ENCODE measurements at places on chromosomes 2 and 18. TPM values are rescaled to one million over a fixed set of nuclear protein-coding genes. Genes with fewer than 3 reads are reported as not detected.

Gene PLCD4
- total RNA-seq = 0.52 TPM

Gene TNFRSF11A
- 16.4 TPM for total RNA-seq

DNA sequence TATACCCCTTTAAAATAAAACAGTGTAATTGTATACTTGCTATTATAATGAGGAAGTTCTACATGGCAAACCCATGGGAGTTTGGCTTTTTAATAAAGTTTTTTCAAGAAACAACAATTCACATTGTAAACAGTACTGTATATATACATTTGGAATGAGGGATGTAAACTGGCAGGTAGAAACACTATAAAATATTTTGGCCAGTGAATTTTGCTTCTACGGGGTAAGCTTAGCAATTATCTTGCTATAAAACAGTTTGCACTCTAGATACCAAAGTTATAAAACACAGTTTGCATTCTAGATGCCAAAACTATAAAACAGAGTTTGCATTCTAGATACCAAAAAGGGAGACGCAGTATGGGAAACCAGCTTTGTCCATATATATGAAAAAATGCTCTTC, 16.6 kb downstream of the THUMPD2 start:
- DNase-seq = no peak

DNA sequence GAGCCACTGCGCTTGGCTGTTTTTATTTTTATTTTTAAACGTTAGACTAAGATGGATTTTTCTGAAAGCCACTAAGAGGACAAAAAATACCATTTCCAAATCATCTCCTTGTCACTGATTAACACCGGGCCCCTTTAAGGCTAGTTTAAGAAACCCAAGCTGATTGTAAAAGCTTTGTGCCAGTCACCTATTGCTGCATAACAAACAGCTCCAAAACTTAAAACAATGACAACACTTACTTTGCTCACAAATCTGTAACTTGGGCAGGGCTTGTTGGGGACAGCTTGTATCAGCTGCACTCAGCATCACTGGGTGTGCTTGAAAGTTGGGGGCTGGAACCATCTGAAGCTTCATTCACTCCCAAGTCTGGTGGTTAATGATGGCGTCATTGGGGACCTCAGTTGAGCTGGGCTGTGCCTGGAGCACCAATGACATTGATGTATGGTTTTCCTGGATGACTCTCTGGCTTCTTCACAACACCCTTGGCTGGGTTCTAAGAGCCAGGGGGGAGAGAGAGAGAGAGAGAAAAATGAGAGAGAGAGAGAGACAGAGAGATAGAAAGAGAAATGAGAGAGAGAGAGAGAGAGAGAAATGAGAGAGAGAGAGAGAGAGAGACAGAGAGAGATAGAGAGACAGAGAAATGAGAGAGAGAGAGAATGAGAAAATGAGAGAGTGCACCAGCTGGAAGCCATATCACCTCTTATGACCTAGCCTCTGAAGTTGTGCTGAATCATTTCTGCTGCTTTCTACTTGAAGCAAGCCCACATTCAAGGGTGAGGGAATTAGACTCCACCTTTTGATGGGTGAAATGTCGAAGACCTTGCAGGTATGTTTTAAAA, 26.0 kb upstream of the ATG16L1 start:
- no peak for DNase-seq

Gene UGT1A9
- total RNA-seq = not detected

Gene LRRC30
- total RNA-seq = not detected

DNA sequence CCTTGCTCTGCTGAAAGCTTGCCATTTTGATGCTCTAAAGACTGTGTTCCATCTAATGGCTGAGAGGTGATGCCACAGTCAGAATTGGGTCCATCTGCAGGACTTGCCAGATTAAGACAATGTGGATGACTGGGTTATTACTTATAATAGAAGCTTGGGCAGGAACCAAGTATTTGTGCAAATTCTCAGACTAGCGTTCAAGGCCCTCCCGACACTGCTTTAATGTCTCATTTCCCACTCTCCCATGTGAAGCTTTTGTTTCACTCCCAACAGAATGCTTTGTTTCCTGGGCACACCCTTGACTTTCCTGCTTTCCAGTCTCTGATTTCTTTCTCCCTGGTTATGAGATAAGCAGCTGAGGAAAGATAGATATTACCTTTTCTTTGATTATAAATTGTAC, 215.8 kb downstream of the KCNS3 start:
- DNase-seq = no peak

- DNase-seq = no peak
Measured at GRCh38 chr18:3294435-3295080, 32.6 kb downstream of the MYL12B start.

GRCh38 chr18:36942264-36942663, 113.3 kb downstream of the KIAA1328 start:
- DNase-seq = peak; percentile 60

- DNase-seq = peak; percentile 73
Measured at GRCh38 chr2:53787614-53788289, 908 bp downstream of the ERLEC1 start.

- no peak for DNase-seq
Measured at GRCh38 chr2:201532686-201533304, 81.3 kb downstream of the STRADB start.

DNA sequence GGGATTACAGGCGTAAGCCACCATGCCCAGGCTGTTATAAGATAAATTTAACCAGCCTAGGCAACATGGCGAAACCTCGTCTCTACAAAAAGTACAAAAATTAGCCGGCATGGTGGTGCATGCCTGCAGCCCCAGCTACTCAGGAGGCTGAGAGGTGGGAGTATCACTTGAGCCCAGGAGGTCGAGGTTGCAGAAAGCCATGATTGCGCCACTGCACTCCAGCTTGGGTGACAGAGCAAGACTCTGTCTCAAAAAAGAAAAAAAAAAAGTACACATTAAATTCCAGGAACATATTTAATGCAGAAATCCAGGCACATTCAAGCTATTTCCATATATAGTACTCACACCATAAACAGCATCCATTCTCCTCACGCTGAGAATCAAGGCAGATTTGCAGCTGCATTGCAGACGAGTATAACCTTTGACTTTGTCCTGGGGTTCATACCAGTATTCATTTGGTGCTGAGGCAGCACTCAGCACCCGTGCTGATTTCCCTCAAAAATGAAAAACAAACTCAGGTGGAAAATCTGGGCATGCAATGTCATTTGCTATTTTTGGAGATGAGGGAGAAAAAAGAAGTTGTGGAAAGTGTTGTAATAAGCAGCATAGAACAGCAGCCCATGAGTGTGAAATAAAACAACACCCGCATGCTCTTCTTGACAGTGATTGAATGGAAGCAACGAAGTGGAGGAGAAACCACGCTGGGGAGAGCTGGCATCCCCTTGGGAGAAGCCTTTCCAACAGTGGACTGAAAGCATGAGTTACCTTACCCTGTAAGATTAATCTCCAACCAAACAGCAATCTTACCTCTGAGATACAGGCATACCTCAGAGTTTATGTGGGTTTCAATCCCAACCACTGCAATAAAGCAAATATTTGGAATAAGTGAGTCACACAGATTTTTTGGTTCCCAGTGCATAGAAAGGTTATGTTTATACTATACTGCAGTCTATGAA, 46.8 kb upstream of the ANXA4 start:
- DNase-seq = no peak

- DNase-seq = no peak
Measured at GRCh38 chr2:218832520-218832919, 917 bp upstream of the PRKAG3 start.

- no peak for DNase-seq
Measured at GRCh38 chr2:23430263-23430662, 45.3 kb downstream of the KLHL29 start.

GRCh38 chr2:11543337-11544216, 9.7 kb downstream of the GREB1 start:
- DNase-seq = no peak

Gene ALKAL2
- 0.28 TPM for total RNA-seq

DNA sequence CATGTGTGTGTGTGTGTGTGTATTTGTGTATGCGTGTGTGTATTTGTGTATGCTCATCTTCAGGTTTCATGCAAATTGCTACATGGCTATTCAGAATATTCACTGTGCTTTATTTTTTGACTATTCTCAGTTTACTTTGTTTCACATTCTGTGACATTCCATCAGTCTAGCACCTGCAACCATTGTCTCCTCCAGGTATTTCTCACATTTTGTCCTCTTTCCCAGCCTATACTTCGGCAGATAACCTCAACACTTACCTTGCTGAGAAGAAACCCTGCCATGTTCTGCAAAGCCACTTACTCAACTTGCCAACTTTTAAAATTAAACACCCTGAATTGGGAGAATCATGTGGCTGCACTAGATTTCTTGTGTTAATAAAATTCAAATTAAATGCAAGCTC, 135.4 kb upstream of the REG3A start:
- no peak for DNase-seq

DNA sequence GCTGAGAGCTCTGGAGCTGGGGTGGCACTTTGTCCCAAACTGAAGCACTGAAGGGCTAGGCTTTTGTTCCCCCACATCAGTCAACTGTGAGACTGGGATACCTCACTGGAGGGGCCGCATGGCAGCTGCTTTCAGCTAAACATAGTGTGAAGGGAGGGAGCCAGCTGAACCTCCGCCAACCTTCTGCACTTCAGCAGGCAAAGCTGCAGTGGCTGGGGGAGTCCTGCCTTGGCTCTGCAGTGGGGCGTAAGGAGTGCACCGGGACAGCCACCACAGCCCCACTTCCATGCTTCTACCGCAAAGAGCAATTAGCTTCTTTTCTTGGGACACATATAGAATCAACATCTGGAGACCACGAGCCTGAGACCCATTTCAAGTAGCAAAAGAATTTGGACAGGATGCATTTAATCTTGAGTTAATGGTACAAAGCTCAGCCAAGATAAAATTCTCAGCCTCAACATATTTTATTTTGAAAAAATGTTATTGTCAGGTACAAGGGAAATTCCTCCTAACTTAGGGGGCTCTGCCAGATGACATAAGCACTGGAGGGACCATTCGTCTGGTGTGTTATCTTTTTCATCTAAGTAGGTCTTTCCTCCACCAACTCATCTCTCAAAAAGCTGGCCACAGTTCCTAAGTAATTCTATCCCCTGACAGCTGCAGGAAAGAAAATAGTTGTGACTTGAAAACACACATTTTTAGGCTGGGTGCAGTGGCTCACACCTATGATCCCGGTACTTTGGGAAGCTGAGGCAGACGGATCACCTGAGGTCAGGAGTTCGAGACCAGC, 25.6 kb upstream of the MYCN start:
- DNase-seq = no peak

- DNase-seq = no peak
Measured at GRCh38 chr2:162022290-162022945, 51.6 kb downstream of the DPP4 start.

Gene EGR4
- 1.2 TPM for total RNA-seq

GRCh38 chr2:16653083-16653375, 12.6 kb downstream of the CYRIA start:
- DNase-seq = no peak

DNA sequence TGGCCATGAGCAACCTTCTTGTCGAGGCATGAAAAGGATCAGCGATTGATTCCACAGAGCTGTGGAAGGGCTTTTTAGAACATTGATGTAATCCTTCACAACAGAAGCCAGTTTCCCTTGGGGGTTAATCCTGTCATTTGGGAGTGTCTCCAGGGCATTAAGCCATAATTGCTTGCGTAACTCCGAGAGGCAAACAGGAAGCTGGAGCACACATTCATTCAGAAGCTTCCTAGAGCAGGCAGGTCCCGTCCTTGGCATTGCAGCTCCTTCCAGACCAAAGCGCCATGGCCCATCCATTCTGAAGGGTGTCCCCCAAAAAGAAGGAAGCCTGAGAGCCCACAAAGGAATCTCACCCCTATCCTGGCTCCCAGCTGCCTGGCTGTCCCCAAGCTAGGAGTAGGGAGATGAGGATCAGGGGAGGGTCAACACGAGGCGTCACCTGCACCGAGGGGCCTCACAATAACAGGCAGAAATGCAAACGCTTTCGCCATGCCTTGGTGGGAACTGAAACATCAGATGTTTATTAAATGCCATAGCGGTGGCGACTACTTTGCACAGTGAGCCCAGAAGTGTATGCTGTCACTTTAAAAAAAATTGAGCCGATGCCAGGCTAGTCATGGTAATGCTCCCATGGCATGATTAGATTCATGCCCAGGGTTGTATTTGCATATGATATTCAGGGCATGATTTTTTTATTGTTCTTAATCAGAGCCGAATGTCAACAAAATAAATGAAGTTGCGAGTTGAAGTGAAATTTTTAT, 339.4 kb downstream of the BCL11A start:
- no peak for DNase-seq

Gene BOD1L2
- total RNA-seq = not detected

DNA sequence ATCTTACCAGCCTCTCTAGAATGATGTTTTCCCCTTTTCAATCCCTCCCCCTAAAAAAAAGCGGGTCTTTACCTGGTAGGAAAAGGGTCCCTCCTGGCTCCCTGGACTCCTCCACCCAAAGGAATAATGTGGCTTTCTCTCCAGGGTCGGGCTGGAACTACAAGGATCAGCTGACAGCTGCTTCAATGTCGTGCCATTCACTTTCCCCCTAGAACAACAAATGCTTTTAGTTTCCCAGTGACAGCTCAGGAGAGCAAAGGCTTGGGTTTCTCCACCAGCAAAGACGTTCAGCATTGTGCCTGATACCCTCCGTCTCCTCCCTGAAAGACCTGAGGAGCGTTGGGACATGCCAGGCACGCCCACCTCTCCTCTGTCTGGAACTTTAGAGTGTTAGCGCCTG, 173.8 kb upstream of the SIX3 start:
- DNase-seq = no peak

- DNase-seq = no peak
Measured at GRCh38 chr2:186559848-186560247, 30.0 kb upstream of the ITGAV start.

- DNase-seq = no peak
Measured at GRCh38 chr18:14943967-14944636, 196.1 kb downstream of the ANKRD30B start.

DNA sequence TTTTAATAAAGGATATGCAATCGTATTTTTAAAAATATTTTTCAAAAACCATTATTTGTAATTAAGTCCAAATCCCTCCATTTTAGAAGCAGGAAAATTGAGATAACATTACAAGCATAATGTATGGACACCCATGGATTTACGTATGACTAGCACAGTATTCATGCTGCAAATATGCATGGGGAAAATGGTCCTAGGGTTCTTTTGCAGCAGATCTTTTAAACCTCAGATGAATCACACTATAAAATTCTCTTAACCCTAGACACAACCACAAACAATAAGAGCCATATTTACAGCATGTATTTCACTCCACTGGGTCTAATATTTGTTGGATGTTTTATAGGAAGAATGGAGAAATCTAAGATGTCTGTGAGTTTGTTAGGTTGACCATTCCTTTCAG, 453.4 kb downstream of the TGIF1 start:
- no peak for DNase-seq

DNA sequence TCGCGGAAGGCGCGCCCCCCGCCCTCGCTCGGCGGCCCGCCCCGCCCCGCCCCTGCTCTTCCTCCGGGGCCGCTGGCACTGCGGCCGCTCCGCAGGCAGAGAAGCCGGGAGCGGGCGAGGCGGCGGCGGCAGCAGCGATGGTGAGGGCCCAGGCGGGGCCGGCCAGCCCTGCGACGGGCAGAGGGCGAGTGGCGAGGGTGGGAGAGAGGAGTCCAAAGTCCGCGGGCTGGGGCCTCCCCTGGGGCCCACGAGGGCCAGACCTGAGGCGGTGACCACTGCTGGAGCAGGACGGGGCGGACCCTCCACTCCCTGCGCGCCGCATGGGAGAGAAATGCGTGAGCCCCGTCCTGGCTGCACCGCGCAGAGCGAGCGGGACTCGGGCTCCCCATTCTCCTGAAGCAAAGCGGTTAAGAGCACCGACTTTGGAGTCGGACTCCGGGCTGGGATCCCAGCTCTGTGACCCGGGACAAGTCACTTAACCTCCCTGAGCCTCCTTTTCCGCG, at the start of gene VAMP5:
VAMP5 (plus strand) TSS at position 78 of the 503 bp plus-strand sequence; CDS start at position 138, 60 bp downstream.
- DNase-seq = peak; percentile 73
